ENCODE measurements at places on chromosomes 7 and 10.

GRCh38 chr7:135168489-135169140 is 1.9 kb downstream of the CYREN start:
- DNase-seq, result no peak

GRCh38 chr7:148058092-148058491 is 532.5 kb upstream of the C7orf33 start:
- no peak for DNase-seq

- no peak for DNase-seq
Measured at GRCh38 chr10:58269782-58270290, 874 bp downstream of the CISD1 start.

DNA sequence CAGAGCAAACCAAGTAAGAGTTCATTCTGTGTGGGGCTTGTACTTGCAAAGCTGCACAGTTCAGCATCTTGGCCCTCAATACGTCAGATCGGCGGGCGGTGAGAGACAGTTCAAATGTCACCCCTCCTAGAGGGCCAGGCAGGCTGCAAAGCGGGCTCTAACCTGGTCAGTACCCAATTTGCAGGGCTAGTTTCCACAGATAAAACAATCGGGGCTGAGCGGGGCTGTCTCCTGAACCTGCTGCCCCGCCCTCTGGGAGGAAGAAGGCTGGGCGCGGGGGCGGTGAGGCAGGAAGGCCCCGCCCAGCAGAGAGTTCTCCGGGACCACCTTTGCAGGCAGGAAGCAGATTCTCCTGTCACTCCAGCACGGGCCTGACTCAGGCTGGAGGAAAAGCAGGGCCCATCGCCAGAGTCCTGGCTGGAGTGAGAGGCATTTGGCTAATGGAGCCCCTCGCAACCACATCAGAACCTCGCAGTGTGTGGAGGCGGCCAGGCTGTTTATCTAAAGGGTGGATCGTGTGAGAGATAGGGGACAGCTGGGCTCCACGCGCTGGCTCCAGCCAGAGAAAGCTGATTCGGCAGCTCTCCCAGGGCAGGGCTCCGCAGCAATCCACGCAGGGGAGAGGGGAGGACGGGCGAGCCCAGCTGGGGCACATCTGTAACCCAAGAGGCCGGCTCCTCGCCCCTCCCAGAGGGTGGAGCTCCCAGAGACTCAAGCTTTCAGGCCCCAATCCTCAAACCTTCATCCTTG is 83.1 kb downstream of the SH3PXD2A start:
- DNase-seq, result peak; percentile 80
